RWPE2 (cell line): ENCODE measurements at places on chromosomes 12 and 14.

GRCh38 chr12:14540801-14541462, 26.8 kb downstream of the PLBD1 start:
- DNase-seq: no peak

DNA sequence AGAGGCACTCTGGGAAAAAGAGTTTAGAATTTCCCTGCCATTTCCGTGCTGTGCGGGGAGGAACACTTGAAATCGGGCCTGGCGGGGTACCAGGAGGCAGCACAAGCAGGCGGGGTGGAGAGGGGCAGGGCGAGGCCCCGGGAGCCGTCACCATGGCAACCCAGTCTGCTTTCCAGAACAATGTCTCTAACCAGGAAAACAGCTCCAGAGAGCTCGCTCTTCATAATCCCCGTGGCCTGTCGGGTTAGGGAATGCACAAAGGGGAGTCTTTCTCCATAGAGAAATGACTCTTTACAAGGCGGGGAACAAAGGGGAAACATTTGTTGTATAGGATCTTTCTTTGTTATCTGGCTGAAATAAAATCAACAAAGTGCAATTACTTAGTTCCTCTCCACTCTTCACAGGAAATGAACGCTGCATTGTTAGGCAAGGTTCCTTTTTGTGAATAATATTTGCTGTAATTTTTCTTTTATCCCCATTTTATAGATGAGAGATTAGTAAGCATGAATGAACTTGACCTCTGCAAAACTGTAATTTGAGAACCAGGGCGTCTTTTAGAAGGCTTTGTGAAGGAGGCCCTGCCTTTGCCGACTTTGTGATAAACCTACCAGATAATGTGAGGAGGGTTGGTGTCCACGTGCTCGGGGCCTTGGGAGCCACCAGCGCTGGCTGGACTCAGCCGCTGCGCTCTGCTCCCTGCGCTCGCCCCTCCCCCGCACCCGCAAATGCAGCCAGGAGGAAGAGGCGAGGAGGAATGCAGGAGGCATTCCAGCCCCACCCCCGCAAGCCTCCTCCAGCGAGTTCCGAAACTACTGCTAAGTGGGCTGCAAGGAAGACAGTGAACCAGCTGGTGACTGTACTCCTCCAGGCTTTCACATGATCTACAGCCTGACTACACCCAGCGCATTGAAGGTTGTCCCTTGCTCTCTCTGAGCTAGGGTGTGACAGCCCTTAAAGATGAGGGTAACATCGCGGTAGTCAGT, 105.2 kb upstream of the ATF7IP start:
- peak; percentile 78 for DNase-seq

DNA sequence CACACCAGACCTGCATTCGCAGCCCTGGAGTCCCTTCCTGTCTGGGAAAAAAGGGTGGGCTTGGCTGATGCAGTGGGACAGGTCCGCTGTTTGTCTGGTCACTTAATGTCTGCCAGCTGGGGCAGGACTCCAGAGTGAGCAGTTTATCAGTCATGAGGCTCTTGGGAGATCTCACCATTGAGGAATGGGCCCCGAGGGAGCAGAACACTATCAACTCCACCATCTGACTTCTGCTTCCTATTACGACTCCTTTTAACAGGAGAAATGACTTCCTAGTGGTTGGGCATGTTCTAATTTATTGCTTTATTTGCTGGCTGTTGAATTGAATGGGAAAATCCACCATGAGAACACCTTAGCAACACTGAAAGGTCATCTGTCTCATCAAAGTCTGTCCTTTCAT, 182.5 kb upstream of the RASSF8 start:
- DNase-seq: no peak

GRCh38 chr12:122830517-122831214, 4.6 kb upstream of the HIP1R start:
- DNase-seq: peak; percentile 93

DNA sequence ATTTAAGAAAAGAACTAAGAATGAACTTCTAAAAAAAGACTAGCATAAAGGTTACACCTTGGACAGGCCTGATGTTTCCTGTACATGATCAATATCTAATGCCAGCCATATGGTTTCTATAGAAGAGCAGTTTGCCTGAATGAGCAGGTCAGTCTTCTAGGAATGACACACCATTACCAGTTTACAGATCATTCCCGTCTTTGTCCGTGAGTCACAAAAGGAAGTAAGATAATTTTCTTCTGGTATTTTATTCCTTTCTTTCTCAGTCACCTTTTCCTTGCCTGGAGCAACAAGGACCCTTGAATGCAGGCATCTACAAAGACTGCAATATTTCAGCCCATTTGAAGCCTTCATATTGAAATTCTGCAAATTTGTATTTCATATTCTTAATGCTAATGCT, 44.6 kb upstream of the CNTN1 start:
- no peak for DNase-seq

- no peak for DNase-seq
Observed at GRCh38 chr12:59298296-59298695, 297.5 kb upstream of the SLC16A7 start.

GRCh38 chr12:101794574-101794973, 36.2 kb downstream of the GNPTAB start:
- DNase-seq: no peak

GRCh38 chr12:22234561-22234960, 99.9 kb downstream of the ST8SIA1 start:
- no peak for DNase-seq

DNA sequence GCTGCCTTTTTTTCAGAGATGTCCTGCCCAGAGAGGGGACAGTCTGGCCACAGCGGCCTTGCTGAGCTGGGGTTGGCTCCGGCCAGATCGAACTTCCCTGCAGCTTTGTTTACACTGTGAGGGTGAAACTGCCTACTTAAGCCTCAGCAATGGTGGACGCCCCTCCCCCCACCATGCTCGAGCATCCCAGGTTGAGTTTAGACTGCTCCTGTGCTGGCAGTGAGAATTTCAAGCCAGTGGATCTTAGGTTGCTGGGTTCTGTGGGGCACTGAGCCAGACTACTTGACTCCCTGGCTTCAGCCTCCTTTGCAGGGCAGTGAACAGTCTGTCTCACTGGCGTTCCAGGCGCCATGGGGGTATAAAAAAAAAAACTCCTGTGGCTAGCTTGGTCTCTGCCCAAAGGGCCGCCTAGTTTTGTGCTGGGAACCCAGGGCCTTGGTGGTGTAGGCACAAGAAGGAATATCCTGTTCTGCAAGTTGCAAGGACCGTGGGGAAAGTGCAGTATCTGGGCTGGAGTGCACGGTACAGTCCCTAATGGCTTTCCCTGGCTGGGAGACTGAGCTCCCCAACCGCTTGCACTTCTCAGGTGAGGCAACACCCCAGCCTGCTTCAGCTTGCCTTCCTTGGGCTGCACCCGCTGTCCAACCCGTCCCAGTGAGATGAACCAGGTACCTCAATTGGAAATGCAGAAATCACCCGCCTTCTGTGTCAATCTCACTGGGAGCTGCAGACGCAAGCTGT, 79.1 kb downstream of the LRIG3 start:
- no peak for DNase-seq

- DNase-seq: no peak
Observed at GRCh38 chr12:13198241-13198640, 1.7 kb downstream of the EMP1 start.

GRCh38 chr12:105109465-105110212, 2.1 kb downstream of the WASHC4 start:
- no peak for DNase-seq

DNA sequence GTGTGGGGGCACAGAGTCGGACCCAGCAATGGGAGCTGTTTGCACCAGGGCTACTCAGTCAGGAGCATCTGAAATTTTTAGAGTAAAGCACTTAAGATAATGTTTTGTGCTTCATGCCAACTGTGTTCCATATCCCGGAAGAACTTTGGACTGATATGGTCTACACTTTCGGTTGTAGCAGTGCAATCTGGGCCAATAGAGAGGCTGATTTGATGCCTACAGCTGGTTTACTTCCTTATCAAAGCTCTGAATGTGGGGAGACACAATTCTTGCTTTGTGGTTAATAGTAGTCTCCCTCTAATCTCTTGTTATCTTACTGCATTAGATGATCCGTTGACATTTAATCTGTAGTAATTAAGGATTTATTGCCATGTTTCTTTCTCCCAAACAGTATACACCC, 7.8 kb upstream of the VDR start:
- DNase-seq: no peak

DNA sequence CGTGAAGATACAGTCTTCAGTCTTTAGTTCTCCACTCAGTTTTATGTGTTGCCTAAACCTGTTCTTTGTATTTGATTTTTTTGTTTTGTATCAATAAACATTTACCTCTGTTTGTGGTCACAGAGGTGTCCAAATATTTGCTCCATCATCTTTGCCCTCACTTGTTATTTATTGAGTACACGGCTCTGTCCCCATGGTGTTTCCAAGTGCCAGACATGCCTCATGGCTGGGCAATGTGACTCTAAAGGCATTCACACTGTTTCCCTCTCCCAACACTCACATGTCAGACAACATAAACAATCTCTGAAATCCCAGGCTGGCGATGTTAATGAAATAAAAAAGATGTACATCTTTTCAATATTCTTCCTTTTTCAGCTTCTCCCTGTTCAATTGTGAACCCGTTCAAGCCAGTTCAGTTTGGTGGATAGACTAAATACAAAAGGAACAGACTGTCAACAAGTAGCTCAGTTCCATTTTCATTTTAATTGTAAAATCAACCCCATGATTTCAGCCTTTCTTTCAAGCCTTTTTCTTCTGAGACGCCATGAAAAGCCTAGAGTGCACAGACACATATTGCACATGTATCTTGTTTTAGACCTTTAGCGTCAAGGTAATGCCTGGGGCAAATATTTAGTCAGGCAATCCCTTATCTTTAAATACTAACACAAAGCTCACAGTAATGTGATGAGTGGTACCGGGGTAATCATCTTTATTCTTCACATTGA, 680.7 kb downstream of the GALC start:
- no peak for DNase-seq

GRCh38 chr14:35301735-35302528, 9.8 kb downstream of the PSMA6 start:
- no peak for DNase-seq

- no peak for DNase-seq
Observed at GRCh38 chr12:123233505-123234308, 471 bp downstream of the MTRFR start.

- no peak for DNase-seq
Observed at GRCh38 chr12:47797441-47797840, 22.3 kb downstream of the HDAC7 start.

DNA sequence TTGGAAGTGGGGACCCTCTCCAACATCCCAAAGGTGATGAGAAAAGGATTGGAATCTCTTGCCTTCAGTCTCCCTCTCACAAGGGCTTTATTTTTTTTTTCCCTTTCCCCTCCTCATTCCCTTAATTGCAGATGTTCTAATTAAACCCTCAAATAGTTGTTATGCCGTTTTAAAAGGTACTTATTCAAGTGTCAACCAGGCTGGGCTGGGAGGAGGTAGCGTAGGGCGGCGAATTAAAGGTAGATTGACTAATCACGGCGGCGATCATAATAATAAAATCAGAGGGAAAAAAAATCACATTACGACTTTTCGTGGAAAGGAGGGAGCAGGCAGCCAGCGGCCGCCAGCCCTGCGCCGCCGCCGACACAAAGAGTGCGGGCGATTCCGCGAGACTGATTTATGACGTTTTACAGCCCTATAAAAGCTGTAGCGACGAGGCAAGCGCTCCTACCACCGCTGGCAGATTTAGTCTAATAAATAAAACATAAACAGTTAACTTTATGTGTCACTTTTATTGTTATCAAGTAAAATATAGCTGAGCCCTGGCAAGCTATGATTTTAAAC, 1.7 kb upstream of the HOXC4 start:
- no peak for DNase-seq

DNA sequence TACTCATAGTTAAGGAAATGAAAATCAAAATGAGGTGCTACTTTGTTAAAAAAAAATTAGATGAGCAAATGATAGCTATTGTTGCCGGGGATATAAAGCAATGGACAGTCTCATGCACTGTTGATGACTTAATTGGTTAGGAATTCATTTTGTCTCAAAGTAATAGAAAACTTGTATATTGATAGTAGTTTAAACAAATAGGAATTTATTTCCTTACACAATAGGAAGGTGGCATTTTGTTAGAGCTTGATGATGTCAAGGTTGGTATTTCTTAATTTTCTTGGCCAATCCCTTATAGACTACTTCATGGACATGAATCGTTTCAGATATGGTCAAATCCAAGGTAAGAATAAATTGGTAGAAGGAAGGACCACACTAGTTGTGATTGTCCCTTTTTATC, 7.8 kb downstream of the PRPF39 start:
- DNase-seq: no peak

DNA sequence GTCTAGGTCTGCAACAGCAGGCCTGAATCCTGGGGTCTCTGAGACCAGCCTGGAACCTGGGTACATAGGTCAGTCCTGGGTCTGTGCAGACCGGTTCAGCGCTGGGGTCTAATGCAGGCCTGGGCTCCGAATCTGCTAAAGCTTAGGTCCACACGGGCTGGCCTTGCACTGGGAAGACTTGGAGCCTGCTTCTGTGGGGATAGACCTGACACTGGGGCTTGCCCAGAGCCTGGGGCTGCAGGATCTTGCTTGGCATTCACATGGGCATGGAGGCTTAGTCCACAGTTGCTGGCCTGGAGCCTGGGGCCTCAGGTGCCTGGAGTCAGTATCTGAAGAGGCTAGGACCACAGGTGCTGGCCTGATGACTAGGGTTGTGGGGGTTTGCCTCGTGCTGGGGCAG, 369.8 kb upstream of the SEL1L start:
- DNase-seq: no peak

- DNase-seq: no peak
Observed at GRCh38 chr12:53738406-53739213, 11.4 kb upstream of the CALCOCO1 start.

- no peak for DNase-seq
Observed at GRCh38 chr12:28936221-28936620, 212.9 kb upstream of the FAR2 start.

DNA sequence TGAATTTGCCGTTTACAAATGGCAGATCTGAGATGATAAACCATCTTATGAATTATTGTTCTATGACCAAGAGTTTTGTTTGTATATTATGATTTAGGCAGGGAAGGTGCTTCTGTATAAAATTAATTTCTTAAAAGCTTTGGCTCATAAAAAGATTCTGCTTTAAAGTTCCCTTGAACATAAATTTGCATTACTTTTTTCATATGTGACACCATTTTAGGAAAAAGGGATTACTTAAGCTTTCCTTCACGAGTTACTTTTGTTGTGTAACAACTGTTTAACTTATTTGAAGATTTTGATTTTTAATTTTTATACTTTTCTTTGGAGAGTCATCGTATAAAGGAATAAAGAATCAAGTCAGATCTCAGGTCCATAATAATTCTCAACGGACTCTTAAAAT, 3.3 kb downstream of the ETNK1 start:
- no peak for DNase-seq

GRCh38 chr12:127360580-127360979, 906.4 kb upstream of the TMEM132C start:
- DNase-seq: no peak

DNA sequence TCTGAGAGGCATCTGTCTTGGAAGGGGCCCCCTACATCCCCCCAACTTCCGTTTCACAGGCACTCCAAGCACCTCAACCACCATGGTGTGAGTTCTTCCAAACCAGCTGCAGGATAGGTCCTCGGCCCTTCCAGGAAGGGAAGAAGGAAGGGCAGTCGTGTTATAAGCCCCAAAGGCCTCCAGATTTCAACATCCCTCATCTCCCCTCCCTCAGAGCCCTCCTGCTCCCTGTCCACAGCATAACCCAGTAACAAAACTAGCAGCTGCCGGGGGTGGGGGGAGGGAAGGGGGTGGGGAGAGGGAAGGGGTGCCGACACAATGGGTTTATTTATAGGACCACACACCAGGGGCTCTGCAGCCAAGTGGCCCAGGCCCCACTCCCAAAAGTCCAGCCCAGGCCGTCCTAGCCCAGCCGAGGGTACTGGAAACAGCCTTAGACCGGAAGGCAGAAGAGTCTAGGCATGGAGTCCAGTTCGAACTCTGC, 18.3 kb downstream of the NCKAP5L start:
- DNase-seq: no peak

GRCh38 chr14:88104710-88105109, 99.8 kb downstream of the GPR65 start:
- DNase-seq: no peak
